NCI-H82 (cell line): ENCODE measurements at places on chromosomes 12 and 14.

DNA sequence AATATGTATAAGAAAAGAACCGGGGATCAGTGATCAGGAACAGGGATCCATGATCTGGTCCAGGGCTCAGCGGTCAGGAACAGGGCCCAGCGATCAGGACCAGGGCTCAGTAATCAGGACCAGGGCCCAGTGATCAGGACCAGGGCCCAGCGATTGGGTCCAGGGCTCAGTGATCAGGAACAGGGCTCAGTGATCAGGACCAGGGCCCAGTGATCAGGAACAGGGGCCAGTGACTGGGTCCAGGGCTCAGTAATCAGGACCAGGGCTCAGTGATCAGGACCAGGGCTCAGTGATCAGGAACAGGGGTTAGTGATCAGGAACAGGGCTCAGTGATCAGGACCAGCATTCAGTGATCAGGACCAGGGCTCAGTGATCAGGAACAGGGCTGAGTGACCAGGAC lies 56.3 kb downstream of the TMEM121 start:
- no peak for DNase-seq

- no peak for DNase-seq
Measured at GRCh38 chr14:103072595-103073366, 11.2 kb upstream of the LBHD2 start.

DNA sequence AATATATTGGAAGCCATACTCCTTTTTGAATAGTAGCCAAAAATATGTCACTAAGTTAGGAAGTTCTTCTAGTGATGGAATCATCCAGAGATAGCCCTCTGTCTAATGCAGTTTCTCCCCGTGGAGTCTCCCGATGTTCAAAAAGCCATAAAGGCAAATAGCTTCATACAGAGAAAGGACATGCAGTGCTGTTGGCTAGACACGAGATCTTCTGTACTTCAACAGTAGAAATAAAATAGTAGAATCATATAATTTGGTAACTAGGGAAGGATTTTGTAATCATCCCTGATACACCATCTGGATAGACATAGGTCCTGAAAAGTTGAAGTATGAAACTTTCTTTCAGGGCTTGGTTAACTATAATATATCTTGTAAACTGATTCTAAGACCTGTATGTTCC lies 27.6 kb downstream of the LRFN5 start:
- no peak for DNase-seq

- no peak for DNase-seq
Measured at GRCh38 chr14:68172216-68172615, 352.6 kb downstream of the RAD51B start.

DNA sequence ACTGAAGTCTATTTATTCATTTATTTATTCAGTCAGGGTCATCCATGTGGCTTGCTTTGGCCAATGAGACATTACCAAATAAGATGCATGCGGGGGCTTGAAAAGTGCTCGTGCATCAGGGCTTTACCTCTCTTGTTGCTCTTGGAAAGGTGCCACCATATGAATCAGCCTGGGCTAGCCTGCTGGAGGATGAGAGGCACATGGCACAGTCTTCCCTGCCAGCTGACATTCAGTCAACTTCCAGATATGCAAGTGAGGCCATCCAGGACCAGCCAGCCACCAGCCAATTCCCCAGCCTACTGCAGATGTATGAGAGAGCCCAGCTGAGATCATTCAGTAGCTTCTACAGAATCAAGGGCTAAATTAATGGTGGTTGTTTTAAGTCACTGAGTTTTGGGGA lies 105.2 kb upstream of the RPH3A start:
- DNase-seq, result no peak

DNA sequence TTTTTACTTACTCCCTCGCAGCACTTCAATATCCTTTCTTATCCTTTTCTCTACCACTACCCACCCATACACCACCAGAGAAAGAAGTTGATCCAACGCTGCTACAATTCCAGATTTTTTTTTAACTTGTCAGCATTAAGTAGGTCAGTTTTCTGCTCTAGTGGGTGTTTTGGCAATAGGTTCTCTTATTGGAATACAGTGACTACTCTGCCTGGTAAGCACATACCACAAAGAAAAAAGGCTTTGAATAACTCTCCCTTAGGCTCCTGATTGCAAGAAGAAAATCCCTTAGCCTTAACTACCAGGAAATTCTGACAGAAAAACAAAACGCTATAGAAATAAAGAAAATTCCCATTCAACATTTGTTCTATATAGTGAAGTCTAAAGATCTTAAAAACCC lies 72.0 kb downstream of the NUMB start:
- DNase-seq, result no peak

- no peak for DNase-seq
Measured at GRCh38 chr12:83805156-83805772, 1107.3 kb downstream of the SLC6A15 start.

GRCh38 chr12:26631846-26632245 lies 201.1 kb downstream of the ITPR2 start:
- no peak for DNase-seq

GRCh38 chr12:39199351-39199750 lies 243.6 kb downstream of the KIF21A start:
- DNase-seq, result peak; percentile 86

- peak; percentile 29 for DNase-seq
Measured at GRCh38 chr12:92096346-92097136, 49.1 kb downstream of the BTG1 start.

DNA sequence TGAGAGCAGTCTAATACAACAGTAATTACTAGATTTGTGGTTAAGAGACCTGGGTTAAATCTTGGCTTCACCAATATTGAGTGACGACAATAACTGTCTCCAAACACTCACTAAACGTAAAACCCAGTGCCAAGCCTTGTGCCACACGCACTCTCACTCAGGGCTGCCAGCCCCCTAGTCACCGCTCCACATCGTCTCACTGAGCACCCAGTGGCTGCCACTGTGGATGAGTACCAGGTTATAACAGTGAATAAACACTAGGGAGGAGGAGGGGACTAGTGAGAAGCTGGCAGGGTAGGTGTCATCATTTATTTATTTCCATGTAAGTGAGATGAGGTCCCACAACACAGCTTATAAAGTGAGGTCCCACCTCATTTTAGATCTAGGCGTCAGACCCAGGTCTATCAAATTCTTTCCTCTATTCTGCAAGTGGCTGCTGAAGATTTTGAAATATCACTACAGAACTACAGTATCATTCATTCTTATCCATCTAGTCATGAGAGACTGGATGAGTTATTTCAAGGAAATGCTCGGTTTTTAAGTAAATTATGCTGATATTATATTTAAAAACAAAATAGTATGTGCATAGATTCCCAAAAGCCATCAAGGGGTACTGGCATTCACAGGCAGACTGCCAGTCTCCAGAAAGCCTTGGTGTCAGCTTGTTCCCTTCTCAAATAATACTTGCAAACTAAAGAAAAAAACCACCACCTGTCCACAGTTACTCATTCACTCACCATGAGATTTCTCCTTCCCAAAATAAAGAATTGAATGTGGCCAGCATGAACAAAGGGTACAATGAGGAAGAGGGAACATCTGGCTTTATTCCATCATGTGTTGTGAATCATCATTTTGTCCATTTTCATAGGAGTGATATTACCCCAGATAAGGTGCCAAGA lies 84.0 kb downstream of the PTPN21 start:
- DNase-seq, result no peak

DNA sequence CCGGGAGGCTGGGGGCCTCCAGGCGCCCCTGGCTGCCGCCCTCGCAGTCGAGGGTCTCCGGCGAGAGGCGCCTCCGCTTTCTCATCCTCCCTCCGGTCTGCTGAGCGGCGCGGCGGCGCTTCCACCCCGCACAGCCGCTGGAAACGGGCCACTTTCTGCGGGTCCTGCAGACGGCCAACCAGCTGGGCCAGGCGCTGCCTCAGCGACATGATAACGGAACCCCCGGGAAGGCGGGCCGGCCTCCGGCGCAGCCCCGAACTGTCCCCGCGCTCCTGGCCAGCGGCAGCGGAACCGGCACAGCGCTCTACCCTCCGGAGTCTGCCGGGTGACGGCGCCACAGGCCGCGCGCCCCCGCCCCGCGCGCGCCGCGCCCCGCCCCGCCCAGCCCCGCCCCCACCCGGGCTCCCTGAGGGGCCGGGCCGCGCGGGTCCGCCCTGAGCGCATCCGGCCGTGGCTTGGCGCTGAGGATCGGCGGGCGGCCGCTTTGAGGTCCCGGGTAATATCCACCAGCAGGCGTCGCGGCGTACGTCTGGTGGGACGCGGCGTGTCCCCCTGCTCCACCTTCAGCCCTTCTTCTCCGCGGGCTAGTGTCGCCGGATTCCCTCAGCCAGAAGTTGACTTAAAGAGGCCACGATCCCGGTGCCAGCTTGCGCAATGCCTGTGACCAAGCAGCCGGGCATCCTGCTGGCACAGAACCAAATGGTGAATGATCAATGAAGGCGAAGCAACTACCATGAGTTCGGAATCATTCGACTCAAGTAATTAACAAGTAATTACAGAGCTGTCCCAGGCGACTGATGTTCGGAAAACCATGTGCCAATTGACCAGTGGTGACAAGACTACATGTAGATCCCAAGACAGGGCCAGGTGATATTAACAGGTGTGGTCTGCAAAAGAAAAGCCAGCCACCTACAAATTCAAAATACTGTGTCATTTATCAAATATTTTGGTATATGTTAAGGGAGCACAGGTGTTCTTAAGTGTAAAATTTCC lies at the start of gene SGPP1:
TSS of gene SGPP1 (minus strand) at position 330 of the 993 bp plus-strand sequence. CDS start at position 209, 121 bp downstream.
- peak; percentile 89 for DNase-seq

DNA sequence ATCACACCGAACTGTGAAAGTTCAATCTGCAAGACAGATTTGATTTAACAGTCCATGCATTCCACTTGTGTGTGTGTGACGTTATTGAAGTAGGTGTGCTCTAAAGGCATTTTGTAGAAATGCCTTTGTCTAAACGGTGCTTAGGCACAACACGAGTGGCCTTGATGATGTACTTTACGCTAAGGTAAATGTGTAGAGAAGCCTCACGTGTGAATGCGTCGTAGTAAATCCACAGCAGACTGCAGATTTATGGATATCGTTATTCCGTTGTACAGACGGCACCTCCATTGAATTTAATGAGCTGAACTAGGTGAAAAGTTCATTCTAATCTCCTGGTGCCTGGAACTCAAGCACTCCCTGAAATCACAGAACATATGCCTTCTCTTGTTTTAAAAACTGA lies 202.8 kb upstream of the STXBP6 start:
- peak; percentile 39 for DNase-seq

DNA sequence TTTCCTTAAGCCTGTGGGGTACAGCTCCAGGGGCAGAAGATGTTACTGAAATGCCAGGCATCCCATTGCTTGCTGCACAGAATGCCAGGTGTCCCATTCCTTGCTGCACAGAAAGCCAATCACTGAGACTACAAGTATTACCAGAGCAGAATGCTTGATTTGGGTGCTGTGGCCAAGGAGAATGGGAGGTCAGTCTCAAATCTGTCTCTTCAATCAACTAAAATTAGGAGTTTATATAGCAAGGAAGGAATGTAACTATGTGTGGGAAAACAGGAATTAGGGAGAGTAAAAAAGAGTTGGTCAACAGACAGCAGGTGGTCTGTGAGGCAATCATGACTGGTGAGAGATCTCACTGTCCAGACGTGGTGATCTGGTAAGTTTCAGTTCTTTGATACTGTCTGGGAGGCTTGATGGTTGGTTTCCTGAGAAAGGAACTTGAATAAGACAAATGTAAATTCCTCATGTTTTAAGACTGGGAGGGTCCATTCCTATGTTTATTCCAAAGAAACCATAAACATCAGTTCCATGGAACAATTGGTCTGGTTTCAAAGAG lies 31.2 kb upstream of the VASH1 start:
- no peak for DNase-seq
